Natural killer cell treated with Interleukin-12 subunit alpha and Interleukin-12 subunit beta and Interleukin-15 and Interleukin-18, amount 100 ng/mL, for 72 hours (primary cell): ENCODE measurements at places on chromosomes 3 and 15. TPM values are rescaled to one million over a fixed set of nuclear protein-coding genes. Genes with fewer than 3 reads are reported as not detected.

- DNase-seq = no peak
These were observed 16.8 kb downstream of the ATP10A start for GRCh38 chr15:25846377-25846776.

DNA sequence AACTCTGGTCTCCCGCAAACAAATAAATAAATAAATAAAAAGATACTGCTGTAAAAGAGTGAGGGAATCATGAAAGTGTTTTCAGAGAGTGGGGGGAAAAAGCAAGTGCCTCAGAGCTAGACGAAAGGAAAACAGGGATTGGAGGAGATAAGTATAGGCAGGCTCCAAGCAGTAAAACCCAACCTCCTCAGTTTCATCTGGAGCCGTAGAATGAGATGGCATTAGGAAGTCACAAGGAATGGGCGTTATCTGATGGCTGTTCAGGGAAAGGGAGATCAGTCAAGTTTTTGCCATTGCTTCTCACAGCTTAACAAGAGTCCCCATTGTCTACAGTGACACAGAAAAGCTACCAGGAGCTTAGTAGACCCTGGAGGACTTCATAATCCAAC, 451.5 kb upstream of the PPP2R3A start:
- DNase-seq = no peak

GRCh38 chr3:16132190-16132589, 42.3 kb upstream of the GALNT15 start:
- DNase-seq = no peak

DNA sequence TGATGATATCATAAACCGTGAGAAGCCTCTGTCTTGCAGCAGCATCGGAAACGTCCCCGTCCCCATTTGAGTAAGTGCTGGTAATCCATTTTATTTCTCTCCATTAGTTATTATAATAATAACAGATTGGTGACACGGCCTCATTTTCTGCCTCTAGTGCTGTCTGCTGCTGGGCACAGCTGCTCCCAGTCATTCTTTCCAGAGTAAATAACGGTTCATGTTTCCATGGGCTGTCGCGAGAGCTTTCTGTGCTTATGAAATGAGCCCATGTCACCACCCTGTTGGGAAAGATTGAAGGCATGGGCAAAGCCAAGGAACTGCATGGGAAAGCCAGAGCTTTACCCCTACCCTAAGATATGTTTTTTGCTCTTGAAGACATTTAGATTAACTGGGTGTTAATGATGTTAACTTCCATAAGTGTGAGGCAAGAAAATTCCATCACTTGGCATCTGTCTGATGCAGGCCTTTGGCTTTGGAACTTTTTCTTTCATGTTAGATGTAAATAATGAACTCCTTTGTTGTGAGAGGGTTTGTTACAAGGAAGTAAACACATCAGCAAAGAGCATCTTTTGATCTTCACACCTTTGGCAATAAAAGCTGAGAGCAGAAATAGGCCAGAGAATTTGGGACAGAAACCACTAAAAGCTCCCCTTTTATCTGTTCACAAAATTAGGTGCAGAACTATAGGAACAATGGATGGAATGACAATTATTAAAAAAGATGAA, 141.8 kb downstream of the FILIP1L start:
- no peak for DNase-seq

DNA sequence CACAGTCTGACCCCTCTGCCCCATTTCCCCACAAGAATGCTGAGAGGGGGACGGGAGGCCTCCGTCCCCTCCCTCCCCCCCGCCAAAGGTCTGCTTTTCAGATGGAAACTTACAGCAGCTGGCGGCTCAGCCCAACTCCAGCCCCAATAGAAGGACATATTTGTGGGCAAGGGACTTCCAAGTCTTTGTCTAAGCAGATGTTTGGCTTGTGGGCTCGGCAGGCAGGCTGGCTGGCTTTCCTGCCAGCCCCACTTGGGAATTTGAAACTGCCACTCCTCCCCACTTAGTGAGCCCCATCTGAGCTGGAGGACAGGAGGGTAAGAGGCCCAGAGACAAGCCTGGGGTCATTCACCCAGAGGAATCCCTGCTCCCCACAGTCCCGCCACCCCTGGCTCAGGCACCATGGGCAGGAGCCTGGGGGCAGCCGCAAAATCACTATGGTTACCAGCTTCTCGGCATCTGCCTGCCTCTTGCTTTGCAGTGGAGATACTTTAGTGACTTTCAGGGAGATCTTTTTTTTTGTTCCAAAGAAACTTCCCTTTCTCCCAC, 53.6 kb downstream of the LMCD1 start:
- no peak for DNase-seq

DNA sequence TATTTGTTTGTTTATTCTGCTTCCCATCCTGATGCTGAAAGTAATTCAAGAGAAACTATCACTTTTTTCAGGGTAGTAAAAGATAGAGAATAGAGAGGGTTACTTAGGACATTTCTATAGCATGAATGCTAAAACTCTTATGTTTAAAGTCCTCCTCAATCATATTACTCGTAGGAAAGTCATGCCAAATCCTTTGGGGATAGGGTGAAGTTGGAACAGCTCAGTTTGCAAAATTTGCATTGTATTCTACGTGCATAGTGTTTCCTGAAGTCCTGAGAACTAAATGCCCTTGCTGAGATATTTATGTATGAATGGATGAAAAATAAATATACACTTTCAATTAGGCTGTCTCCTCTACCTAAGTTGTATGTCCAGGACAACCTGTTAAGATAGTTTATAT, 14.6 kb downstream of the PLSCR5 start:
- no peak for DNase-seq

- peak; percentile 78 for DNase-seq
These were observed 64.6 kb downstream of the CRTC3 start for GRCh38 chr15:90594301-90594738.

DNA sequence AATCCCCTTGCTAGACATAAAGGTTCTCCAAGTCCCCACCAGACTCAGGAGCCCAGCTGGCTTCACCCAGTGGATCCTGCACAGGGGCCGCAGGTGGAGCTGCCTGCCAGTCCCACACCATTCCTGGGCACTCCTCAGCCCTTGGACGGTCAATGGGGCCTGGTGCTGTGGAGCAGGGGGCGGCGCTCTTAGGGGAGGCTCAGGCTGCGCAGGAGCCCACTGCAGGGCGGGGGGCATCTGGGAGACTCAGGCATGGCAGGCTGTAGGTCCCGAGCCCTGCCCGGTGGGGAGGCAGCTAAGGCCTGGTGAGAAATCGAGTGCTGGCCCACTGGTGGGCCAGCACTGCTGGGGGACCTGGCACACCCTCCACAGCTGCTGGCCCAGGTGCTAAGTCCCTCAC, 75.1 kb upstream of the TBC1D5 start:
- no peak for DNase-seq

DNA sequence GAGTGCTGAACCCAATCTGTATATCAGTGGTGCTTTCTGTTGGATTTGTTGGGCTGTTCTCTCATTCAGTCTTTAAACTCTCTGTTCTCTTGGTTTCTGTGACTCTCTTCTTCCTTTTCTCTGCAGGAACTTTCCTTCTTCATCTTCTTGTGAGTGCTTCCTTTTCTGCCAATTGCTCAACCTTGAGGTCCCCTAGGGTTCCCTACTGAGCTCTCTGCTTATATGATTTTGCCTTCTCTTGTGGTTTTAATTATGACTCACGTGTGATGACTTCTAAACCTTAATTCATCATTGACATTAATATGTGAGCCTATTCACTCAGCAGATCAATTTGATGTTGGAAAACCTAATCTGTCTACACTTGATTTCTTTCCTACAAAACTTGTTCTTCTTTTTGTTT, 39.4 kb downstream of the MOBP start:
- DNase-seq = no peak

- no peak for DNase-seq
These were observed 551 bp downstream of the NLGN1 start for GRCh38 chr3:173398111-173398479.

DNA sequence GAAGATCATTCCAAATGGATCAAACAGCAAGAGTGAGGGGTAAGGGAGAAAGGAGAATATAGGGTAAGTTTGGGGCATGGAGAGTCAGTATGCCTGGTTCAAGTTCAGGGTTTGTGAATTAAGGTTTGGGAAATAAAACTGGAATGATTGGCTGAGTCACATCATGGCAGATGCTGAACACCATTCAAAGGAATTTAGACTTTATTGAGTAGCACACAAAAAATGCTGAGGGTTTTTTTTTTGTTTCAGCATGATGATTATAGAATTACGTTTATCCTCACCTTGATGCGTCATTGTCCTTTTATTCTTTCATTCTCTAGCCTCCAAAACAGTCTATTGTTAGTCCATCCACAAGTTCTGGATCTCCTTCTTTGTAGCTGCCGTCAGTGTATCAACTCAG, 220.0 kb upstream of the UMPS start:
- DNase-seq = no peak

DNA sequence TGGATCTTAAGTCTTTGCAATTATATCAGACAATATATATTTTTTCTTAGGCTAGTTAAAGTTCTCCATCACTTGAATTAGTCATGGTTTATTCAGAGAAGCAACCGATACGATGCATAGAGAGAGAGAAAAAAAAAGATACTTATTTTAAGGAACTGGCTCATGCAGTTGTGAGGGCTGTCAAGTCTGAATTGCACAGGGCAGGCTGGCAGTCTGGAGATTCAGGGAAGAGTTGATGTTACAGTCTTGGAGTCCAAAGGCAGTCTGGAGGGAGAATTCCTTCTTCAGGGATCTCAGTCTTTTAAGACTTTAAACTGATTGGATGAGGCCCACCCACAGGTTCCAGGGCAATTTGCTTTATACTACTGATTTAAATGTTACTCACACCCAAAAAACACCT, 412.6 kb downstream of the IL5RA start:
- DNase-seq = no peak

- DNase-seq = no peak
These were observed 322.8 kb upstream of the NAALADL2 start for GRCh38 chr3:174536319-174536718.

DNA sequence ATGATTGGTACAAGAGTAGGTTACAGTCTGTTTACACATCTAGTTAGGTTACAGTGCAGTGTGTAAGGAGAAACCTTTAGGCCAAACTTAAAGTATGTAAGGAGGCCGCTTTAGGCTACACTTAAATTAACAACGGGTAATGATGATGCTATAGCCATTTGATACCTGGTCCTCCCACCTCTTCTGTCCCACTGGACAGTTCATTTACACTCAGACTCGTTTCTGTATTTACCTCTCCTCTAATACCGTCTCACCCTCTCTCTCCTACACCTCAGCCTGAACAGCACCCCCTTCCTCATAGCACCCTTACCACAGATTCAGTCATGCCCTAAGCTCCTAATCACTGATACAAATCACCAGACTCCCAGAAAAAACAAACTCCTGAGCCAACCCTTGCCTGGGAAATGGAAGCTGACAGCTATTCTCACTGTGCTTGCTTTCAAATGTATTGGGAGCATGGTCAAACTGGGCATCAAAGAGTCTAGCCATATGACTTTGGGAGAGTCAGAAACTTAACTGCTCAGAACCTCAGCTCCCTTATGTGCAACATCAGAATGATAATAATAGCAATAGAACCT, 241.3 kb upstream of the SETMAR start:
- DNase-seq = no peak

- DNase-seq = no peak
These were observed 280.7 kb upstream of the TLE3 start for GRCh38 chr15:70378126-70379031.

DNA sequence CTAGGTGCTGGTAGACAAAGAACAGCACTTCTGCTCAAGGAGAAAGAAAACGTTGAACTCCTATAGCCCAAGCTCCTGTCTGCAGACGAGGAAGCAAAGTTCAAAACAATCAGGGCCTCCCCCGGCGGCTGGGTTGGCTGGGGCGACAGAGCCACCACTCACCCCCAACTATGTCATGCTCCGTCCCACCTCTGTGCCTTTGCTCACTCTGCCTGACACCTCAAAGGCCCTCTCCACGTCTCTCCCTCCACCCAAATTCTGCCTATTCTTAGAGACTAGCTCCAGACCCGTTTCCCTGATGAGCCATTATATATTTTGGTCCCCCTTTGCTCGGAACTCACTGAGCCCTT, 304.3 kb downstream of the TLE3 start:
- DNase-seq = no peak

DNA sequence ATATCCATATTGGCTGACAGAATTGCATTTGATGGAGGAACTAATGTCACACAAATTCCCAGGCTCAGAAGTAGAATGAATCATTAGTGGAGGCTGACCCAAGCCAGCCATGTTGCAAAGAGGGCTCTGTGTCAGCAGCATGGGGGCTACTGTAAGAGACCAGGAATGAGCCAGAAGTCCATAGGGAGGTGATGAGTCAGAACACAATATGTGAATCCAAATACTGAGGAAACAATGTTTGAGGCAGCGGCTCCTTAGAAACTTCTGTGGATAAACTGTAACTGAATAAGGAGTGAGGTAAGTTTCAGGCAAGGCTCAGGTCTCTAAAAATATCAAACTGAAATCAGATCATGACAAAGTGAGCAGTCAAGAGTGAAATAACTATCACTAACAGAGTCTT, 170.7 kb downstream of the WDR72 start:
- DNase-seq = no peak

GRCh38 chr15:34490417-34491193, 53.0 kb upstream of the GOLGA8A start:
- no peak for DNase-seq

CXCR6 gene
- 5.3 TPM for total RNA-seq

PRTG gene
- not detected for total RNA-seq

TMOD2 gene
- total RNA-seq = 7.2 TPM

SLC22A14 gene
- total RNA-seq = not detected
